SJCRH30 (cell line): ENCODE measurements at places on chromosomes 3 and 15. TPM values are rescaled to one million over a fixed set of nuclear protein-coding genes. Genes with fewer than 3 reads are reported as not detected.

Gene TMCO5A
- total RNA-seq: not detected in 2 replicates

Gene PDZRN3
- 27.3 and 29.5 TPM in 2 replicates for total RNA-seq

Gene HACL1
- total RNA-seq: 23.0 and 25.0 TPM in 2 replicates

Gene CCDC80
- total RNA-seq: 14.5 and 18.0 TPM in 2 replicates

- H3K4me1 ChIP-seq: peaks cover 10% of the 10 kb centered on the region
- H3K4me3 ChIP-seq: no peak overlapping the region
- no peaks in the 10 kb centered on the region for H3K36me3 ChIP-seq
- peak; percentile 75 for DNase-seq
These were observed 48.9 kb downstream of the GRK7 start for GRCh38 chr3:141812084-141812483.

GRCh38 chr3:182241766-182242488 lies 530.2 kb downstream of the SOX2 start:
- H3K4me3 ChIP-seq: no peak overlapping the region
- DNase-seq: peak; percentile 3
- no peaks in the 10 kb centered on the region for H3K36me3 ChIP-seq
- H3K27me3 ChIP-seq: no peaks in the 10 kb centered on the region
- 0 out of 2 replicates have a peak overlapping the region, but pooled peaks have one; percentile 10 for H3K27ac ChIP-seq

- no peak overlapping the region for H3K4me3 ChIP-seq
- no peaks in the 10 kb centered on the region for H3K4me1 ChIP-seq
- no peaks in the 10 kb centered on the region for H3K27me3 ChIP-seq
- H3K36me3 ChIP-seq: no peaks in the 10 kb centered on the region
- H3K27ac ChIP-seq: no peak overlapping the region
These were observed 267.6 kb upstream of the CFAP20DC start for GRCh38 chr3:59317386-59317785.

DNA sequence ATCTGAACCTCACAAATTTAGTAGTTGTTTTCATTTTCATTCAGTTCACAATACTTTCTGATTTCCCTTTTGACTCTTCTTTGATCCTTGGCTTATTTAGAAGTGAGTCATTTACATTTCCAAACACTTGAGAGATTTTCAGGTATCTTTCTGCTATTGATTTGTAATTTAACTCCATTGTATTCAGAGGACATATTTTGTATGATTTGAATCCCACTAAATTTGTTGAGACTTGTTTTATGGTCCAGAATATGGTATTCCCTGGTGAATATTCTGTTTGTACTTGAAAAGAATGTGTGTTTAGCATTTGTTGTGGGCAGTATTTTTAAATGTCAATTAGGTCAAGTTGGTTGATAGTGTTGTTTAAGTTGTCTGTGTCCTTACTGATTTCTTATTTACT lies 29.6 kb downstream of the FAN1 start:
- H3K27ac ChIP-seq: no peak overlapping the region
- DNase-seq: no peak
- H3K27me3 ChIP-seq: no peaks in the 10 kb centered on the region
- H3K4me1 ChIP-seq: no peaks in the 10 kb centered on the region
- no peak overlapping the region for H3K4me3 ChIP-seq

- no peaks in the 10 kb centered on the region for H3K4me1 ChIP-seq
- no peak overlapping the region for H3K27ac ChIP-seq
- DNase-seq: no peak
- H3K27me3 ChIP-seq: no peaks in the 10 kb centered on the region
- no peak overlapping the region for H3K4me3 ChIP-seq
These were observed 261.3 kb downstream of the XXYLT1 start for GRCh38 chr3:195009616-195010015.

DNA sequence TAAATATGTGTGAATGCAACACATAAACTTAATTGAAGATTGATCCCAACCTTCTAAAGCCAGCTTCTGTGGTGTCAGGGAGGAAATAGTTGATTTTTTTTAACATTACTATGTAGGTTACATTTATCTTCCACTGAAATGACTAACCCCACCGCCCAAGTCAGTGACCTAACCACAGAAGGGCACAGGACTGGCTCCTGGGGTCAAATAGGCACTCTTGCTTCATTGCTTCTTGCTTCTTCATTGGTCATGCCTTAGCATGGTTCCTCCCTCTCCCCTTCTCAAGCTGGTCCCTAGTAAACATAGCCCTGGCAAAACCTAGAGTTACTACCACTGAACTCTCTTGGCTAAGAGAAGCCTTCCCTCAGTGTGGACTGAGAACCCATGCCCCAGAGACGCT lies 12.3 kb downstream of the EIF1B start:
- H3K36me3 ChIP-seq: no peaks in the 10 kb centered on the region
- no peak for DNase-seq
- H3K4me3 ChIP-seq: no peak overlapping the region
- H3K4me1 ChIP-seq: no peaks in the 10 kb centered on the region
- no peaks in the 10 kb centered on the region for H3K27me3 ChIP-seq
- H3K27ac ChIP-seq: no peak overlapping the region

GRCh38 chr3:144119633-144120032 lies 148.0 kb downstream of the DIPK2A start:
- H3K27ac ChIP-seq: no peak overlapping the region
- H3K36me3 ChIP-seq: no peaks in the 10 kb centered on the region
- H3K4me3 ChIP-seq: no peak overlapping the region
- H3K4me1 ChIP-seq: peaks cover 9% of the 10 kb centered on the region
- H3K27me3 ChIP-seq: no peaks in the 10 kb centered on the region

- H3K36me3 ChIP-seq: no peaks in the 10 kb centered on the region
- no peaks in the 10 kb centered on the region for H3K4me1 ChIP-seq
- H3K27me3 ChIP-seq: no peaks in the 10 kb centered on the region
- DNase-seq: no peak
These were observed 31.3 kb upstream of the LYSMD4 start for GRCh38 chr15:99764522-99764921.

GRCh38 chr3:188947401-188948280 lies 224.1 kb upstream of the TPRG1 start:
- DNase-seq: peak; percentile 51
- H3K27me3 ChIP-seq: no peaks in the 10 kb centered on the region
- no peaks in the 10 kb centered on the region for H3K4me1 ChIP-seq
- H3K4me3 ChIP-seq: peak overlapping the region; percentile 37
- no peaks in the 10 kb centered on the region for H3K36me3 ChIP-seq
- H3K27ac ChIP-seq: no peak overlapping the region
